Mesangial cell (primary cell): ENCODE measurements at places on chromosomes 2 and 18. TPM values are rescaled to one million over a fixed set of nuclear protein-coding genes. Genes with fewer than 3 reads are reported as not detected.

AQP12B gene
- not detected in 2 replicates for total RNA-seq

HRH4 gene
- total RNA-seq = not detected in 2 replicates

FER1L5 gene
- under 0.01 TPM in 1 of 2 replicates, not detected in the other for total RNA-seq

CELF4 gene
- not detected in 2 replicates for total RNA-seq

SLC5A7 gene
- not detected in 2 replicates for total RNA-seq

PROKR1 gene
- not detected in 2 replicates for total RNA-seq
